ENCODE measurements at places on chromosomes 11 and 22. TPM values are rescaled to one million over a fixed set of nuclear protein-coding genes. Genes with fewer than 3 reads are reported as not detected.

TPBGL gene
- total RNA-seq = 0.06 TPM

FREY1 gene
- 0.64 TPM for total RNA-seq

KRTAP5-10 gene
- total RNA-seq = not detected

OR52I2 gene
- not detected for total RNA-seq

SYCE3 gene
- total RNA-seq = 0.58 TPM

SMDT1 gene
- 30.0 TPM for total RNA-seq

LMO2 gene
- 29.8 TPM for total RNA-seq

APOA4 gene
- 0.35 TPM for total RNA-seq

SERPIND1 gene
- total RNA-seq = 0.53 TPM

TSKU gene
- total RNA-seq = 19.0 TPM

OR5B12 gene
- total RNA-seq = not detected

OR5AR1 gene
- not detected for total RNA-seq

TRIM6 gene
- total RNA-seq = 19.2 TPM

DDI1 gene
- not detected for total RNA-seq

ARVCF gene
- total RNA-seq = 63.2 TPM

OR5A1 gene
- total RNA-seq = not detected

DEFB131B gene
- total RNA-seq = not detected

SLC22A8 gene
- total RNA-seq = 10.3 TPM

OLFML1 gene
- total RNA-seq = 32.1 TPM

GSTT2B gene
- total RNA-seq = 1.5 TPM

ANAPC15 gene
- total RNA-seq = 11.7 TPM
